HuH-7 (cell line): ENCODE measurements at places on chromosomes 12 and 14.

GRCh38 chr12:41485203-41485602, 297.1 kb downstream of the PDZRN4 start:
- no peak for DNase-seq

- no peak for DNase-seq
Measured at GRCh38 chr14:89427426-89428172, 10.6 kb upstream of the FOXN3 start.

DNA sequence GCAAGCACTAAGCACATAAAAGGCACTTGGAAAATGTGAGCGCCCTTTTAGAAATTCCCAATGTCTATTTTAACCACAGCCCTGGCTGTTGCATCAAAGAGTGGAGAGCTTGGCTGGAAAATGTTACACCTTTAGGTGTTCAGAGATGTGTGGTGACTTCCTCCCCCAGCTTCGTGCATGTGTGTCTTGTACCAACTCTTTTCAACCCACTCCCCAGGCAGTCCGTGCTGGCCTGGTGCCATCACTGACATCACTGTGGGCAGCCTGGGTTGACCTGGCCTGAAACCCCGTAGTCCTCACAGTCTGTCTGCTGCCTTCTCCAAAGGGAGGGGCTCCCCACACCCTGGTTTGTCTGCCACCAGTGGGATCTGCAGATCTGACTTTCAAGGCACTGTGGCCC, 101.8 kb downstream of the SCARB1 start:
- no peak for DNase-seq

- DNase-seq = no peak
Measured at GRCh38 chr14:28412077-28412476, 354.5 kb upstream of the FOXG1 start.

DNA sequence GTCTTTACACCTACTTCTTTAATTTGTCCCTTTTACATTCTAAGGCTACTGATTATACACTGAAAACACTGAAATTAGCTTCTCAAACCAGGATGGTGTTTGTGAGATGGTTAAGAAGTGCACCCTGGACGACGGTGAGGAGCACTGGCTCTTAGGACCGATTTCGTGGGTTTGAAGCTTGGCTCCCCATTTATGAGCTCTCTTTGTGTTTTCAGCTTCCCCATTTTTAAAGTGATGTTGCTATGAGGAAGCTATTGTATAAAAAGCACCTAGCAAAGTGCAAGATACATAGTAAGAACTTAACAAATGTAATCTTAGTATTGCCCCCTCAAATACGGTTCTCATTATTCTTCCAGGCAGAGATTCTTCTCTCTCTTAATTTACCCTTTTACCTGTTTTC, 4.7 kb downstream of the NFYB start:
- no peak for DNase-seq

GRCh38 chr14:50762001-50762930, 68.7 kb downstream of the NIN start:
- DNase-seq = no peak

GRCh38 chr12:175759-176158, 38.2 kb downstream of the SLC6A12 start:
- DNase-seq = no peak
